ENCODE measurements at places on chromosomes 1 and 21.
A peak's percentile ranks its signal among the peaks of the same experiment; 100 is the strongest.

DNA sequence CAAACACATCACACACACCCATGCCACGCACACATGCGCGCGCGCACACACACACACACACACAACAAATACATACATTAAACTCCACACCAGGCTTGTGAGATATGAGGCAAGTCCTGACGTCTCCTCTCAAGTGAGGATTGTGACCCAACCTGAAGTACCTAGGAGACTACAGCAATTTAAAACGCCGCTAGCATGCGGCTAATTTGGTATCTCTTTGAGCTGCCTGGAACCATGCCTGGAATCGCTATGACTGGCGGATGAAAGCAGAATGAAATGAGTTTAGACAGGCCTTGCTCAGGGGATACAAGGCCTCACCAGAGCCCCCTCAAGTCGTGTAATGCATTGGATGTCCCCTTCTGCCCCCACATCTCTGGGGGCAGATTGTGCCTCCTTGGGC, 1.6 kb upstream of the RAB7B start:
- DNase-seq: peak; percentile 29

DNA sequence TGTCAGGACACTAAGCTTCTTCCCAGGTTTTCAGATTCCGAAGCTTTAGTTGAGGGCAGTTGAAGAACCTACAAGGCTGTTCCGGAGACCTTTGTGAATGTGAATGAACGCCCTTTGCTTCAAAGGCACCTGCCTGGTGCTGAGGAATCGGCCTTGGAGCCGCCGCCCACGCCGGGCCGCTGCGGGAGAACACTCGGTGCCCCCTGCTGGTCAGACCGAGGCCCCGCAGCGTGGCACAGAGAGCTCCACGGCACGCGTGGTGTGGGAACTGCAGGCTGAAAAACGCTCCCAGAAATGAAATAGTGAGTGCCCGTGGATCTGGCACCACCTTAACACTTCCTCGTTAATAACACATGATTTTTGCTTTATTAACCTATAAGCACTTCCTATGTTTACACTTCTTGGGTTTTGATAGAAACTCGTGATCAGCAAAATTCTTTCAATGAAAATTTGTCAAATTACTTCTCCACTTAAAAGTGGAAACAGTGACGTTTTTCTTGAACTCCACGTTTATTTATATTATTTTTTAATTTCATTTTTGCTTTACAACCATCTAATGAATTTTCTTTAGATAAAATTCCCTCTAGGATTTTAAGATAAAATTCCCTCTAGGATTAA, 460.6 kb downstream of the DSCAM start:
- peak; percentile 73 for DNase-seq

GRCh38 chr21:15141261-15141970, 76.6 kb upstream of the NRIP1 start:
- DNase-seq: peak; percentile 46

GRCh38 chr21:43306911-43307676, 119.8 kb downstream of the SIK1 start:
- no peak for DNase-seq

GRCh38 chr1:41404308-41404761, 43.1 kb downstream of the FOXO6 start:
- DNase-seq: no peak

DNA sequence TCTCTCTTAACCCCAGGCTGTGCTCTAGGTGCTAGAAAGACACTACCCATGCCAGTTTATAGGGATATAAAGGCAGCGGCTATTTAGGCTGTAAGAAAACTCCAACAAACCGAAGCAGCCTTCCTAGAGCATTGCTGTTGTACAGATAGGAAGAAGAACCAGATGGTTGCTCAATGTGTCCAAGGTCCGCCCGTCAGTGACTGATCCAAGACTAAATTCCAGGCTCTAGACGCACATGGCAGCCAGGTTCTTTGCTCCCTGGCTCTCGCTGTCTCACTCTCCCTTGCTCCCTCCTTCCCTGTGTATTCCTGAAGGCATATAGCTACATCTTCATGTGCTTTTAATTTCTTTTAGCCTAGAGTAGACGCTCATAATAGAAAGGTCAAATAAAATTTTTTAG, 303.4 kb downstream of the KIF26B start:
- no peak for DNase-seq

DNA sequence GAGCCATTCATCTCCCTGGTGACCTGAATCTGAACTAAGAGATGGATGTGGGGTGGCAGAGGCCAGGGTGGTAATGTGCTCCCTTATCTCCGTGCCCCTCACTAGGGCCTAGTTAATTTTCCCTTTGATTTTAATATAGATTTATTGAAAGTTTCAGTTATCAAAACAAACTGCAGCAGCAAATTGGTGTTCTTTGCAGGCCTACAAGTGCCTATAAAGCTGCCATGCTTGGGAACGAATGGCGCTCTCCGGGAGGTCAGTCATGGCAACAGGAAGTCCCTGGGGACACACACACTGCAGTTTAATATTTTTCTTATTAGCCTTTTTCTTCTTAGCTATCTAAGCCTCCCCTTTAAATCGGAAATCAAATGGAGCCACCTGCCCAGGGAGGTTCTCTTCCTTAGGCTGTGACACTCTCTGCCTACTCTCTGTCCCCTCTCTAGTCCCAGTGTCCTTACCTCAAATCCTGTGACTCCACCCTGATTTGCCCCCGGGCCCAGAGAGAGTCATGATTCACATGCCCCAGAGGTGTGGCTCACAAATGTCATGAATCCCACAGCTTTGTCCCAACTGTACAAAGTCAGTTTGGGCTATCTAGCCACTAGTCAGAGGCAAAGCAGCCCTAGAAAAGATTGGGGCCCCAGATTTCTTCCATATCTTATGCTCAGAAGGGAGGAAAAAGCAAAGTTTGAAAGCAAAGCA, 4.3 kb upstream of the ERI3 start:
- no peak for DNase-seq

DNA sequence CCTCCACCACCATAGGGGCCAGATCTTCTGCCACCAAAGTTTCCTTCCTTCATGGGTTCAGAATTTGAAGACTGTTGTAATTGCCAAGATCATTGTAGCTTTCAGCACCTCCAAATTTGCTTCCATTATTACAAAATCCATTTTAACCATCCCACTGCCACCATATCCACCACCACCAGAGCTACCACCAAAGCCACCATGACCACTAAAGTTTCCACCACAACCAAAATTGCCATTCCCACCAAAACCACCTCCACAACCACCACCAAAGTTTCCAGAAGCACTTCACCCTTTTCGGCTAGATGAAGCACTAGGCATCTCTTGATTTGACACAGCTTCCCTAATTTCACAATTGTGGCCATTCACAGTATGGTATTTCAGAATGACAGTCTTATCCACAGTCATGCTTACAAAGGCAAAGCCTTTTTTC, 45.2 kb downstream of the SLC30A7 start:
- DNase-seq: no peak

- no peak for DNase-seq
These were observed 79.2 kb downstream of the CD34 start for GRCh38 chr1:207831517-207832327.

GRCh38 chr1:180029524-180030135, 75.0 kb downstream of the CEP350 start:
- no peak for DNase-seq

DNA sequence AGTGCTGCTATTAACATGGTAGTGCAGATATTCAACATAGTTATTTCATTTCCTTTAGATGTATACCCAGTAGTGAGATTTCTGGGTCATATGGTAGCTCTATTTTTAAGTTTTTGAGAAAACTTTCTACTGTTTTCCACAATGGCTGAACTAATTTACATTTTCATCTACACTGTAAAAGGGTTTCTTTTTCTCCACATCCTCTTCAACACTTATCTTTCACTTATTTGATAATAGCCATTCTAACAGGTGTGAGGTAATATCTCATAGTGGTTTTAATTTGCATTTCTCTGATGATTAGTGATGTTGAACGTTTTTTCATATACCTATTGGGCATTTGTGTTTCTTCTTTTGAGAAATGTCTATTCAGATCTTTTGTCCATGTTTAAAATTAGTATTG, 149.8 kb downstream of the PDE4B start:
- no peak for DNase-seq

DNA sequence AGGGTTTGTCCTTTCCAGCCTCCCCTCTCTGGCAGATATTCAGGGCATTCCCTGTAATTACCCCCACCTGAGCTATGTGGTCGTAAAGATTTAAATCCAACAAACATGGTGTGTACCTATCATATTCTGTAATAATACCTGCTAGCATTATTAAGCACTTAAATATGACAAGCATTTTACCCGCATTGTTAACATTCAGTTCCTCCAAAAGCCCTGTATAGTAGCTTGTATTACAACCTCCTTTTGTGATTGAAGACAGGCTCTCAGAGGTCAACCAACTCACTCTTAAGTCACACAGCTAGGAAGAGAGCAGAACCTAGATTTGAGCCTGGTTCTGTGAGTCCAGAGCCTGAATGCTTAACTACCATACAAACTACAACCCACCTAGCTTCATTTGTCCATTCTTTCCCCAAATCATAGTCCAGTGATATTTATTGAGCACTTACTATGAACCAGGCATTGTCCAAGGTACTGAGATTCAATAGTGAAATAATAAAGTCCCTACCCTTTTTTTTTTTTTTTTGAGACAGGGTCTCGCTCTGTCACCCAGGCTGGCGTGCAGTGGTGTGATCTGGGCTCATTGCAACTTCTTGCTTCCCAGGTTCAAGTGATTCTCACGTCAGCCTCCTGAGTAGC, 13.8 kb upstream of the KDM4A start:
- no peak for DNase-seq

DNA sequence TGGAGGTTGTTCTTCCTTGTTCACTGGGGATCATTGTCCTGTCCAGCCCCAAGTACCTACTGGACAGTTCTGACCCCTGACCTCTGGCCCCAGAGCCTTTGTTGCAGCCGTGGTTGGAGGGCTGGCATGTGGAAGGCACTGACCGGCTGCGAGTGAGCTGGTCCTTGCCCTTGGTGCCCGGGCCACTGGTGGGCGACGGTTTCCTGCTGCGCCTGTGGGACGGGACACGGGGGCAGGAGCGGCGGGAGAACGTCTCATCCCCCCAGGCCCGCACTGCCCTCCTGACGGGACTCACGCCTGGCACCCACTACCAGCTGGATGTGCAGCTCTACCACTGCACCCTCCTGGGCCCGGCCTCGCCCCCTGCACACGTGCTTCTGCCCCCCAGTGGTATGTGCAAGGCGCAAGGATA, 11.4 kb downstream of the TIE1 start:
- DNase-seq: no peak

DNA sequence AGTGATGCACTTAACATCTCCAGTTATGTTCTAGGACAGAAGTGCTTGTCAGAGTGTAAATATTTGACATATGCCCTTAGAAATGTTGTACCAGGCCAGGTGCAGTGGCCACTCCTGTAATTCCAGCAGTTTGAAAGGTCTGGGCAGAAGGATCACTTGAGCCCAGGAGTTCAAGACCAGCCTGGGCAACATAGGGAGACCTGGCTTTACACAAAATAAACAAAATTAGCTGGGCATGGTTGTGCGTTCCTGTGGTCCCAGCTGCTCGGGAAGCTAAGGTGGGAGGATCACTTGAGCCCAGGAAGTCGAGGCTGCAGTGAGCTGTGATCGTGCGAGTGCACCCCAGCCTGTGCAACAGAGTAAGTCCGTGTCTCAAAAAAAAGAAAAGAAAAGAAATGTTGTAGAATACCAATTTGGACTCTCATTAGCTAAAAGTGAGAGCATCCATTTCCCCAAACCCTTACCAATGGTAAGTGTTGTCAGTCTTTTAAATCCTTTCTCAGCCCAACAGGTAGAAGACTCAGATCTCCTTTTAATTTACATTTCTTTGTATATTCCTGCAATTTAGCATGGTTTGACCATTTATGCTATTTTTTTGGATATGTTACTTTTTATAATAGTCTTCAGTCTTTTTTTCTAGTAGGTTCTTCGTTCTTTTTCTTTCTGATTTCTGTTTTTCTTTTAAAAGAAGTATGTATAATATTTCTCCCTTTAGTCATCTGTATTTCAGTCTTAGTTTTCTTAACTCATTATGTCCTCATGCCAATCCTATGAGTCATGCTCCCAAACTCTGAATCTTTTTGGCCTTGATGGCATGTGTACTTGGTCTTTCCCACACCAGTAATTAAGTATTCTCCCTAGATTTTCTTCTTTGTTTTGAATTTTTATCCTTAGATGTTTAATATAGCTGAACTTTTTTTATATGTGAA, 74.4 kb downstream of the CAMTA1 start:
- DNase-seq: no peak

GRCh38 chr1:19817160-19817559, 2.1 kb upstream of the RNF186 start:
- no peak for DNase-seq

DNA sequence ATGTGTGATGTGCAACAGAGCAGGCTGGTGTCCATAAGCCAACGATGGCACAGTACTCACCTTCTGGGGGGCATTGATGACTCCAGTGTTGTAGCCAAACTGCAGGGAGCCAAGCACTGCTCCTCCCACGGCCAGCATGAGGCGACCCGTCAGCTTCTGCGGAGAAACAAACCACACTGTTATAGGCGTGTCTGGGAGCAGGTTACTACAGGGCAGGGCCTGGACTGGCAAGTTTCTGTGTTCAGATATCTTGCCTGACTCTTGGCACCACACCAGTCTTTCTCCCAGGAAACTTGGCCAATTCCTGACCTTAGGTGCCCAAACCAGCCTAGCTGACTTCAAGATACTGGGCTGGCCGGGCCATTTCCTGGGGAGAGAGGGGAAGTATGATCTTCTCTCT, 15.5 kb downstream of the SLC2A1 start:
- DNase-seq: no peak

- DNase-seq: no peak
These were observed 73.4 kb downstream of the PIK3CD start for GRCh38 chr1:9724706-9725476.

GRCh38 chr1:81505831-81506230, 294.9 kb upstream of the ADGRL2 start:
- DNase-seq: no peak

- DNase-seq: no peak
These were observed 69.1 kb downstream of the COLGALT2 start for GRCh38 chr1:183968386-183968785.

DNA sequence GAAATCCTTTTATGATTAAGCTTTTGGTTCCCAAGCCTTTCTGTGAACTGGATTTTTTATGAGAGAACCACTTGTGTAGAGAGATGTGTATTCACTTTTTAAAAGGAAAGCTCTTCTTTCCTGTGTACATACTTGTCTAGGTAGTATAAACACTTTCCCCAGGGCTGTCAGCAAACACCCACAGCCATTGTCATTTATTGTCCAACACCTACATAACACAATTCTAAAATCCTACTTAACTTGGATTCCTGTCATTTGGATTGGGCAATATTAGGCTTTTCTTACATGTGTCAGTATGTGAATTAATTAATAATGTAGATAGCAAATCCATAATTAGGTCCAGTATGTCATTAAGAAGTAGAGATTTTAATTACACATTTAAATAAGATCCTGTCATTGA, 12.3 kb downstream of the DDX20 start:
- DNase-seq: no peak

Measured in NCI-H1092 (cell line).